ENCODE measurements at places on chromosomes 6 and 20. TPM values are rescaled to one million over a fixed set of nuclear protein-coding genes. Genes with fewer than 3 reads are reported as not detected.

Gene FLRT3
- total RNA-seq = 35.2 TPM

Gene VGLL2
- 0.16 TPM for total RNA-seq

Gene BFSP1
- 3.9 TPM for total RNA-seq

Gene BNIP5
- total RNA-seq = not detected

Gene GCNT2
- 6.4 TPM for total RNA-seq
